ENCODE measurements at places on chromosomes 4 and X.

DNA sequence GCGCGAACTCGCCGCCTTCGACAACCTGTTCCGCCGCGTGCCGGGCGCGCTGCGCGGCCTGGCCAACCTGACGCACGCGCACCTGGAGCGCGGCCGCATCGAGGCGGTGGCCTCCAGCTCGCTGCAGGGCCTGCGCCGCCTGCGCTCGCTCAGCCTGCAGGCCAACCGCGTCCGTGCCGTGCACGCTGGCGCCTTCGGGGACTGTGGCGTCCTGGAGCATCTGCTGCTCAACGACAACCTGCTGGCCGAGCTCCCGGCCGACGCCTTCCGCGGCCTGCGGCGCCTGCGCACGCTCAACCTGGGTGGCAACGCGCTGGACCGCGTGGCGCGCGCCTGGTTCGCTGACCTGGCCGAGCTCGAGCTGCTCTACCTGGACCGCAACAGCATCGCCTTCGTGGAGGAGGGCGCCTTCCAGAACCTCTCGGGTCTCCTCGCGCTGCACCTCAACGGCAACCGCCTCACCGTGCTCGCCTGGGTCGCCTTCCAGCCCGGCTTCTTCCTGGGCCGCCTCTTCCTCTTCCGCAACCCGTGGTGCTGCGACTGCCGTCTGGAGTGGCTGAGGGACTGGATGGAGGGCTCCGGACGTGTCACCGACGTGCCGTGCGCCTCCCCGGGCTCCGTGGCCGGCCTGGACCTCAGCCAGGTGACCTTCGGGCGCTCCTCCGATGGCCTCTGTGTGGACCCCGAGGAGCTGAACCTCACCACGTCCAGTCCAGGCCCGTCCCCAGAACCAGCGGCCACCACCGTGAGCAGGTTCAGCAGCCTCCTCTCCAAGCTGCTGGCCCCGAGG is 27.0 kb downstream of the NYX start:
- no peak for ATAC-seq

DNA sequence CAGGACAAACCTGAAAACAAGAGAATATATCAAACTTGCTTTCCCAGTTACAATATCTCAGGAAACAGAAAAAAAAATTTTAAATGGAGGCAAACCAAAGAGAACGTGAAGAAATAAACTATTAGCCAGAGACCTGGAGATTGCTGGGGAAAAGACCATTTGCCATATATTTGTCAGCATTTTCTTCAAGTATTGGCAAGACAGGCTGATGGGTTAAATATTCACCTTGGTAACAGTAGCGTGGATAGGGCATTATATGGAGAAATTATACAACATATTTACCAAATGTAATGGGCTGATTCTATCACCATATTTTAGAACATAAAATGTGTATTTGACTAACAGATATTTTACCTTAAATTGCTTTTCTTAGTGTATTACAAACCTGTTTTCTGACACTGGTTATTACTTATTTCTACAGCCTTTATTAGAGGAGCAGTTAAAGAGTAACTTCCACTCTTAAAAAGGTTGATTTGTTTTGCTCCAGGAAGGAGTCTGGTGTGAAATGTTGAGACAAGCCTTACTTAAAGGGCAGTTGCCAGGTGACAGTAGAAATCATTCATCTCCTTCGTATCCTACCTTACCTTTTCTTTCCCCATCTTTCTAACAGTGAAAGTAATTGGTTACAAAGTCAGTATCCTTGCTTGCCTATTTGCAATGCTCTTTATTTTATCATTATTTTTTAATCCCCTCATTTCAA is 575.5 kb downstream of the GBA3 start:
- ATAC-seq: no peak

GRCh38 chr4:112854420-112854819 is 195.0 kb upstream of the ANK2 start:
- no peak for ATAC-seq

DNA sequence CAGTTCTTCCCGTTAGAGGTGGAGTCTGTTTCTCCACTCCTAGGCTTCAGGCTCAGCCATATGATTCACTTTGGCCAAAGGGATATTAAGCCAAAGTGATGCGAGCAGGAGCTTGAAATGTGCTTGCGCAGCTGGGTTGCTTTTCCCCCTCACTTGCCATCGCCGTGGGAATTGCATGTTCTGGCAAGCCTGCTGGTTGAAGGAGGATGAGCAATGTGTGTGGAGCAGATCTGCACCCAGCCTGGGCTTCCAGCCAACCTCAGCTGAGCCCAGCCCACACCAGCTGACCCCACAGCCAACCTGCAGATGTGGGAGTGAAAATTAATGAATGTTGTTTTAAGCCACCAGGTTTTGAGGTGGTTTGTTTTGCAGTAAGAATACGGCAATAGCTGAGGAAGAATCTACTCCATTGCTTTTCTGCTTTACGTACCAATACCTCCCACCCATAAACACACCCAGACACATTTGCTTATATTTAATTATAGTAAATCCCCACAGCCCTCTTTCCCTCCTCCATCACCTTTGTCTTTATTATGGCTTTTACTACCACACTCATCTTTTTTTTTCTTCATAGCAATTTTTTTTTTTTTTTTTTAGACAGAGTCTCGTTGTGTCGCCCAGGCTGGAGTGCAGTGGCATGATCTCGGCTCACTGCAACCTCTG is 132.8 kb upstream of the FUNDC1 start:
- no peak for ATAC-seq

DNA sequence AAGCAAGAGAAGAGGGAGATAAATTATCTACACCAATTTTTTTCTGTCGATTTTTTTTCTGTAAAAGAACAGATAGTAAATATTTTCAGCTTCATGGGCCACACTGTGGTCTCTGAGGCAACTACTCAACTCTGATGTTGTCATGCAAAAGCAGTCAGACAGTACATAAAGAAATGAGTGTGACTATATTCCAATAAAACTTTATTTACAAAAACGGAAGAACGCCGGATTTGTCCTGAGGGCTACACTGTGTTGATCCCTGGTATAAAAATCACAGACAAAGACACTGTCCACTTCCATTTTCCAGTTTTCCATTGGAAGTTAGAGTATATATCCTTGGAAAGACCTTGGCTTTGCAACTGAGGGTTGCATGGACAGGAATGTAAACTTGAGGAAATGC is 18.0 kb downstream of the GPR143 start:
- ATAC-seq: no peak

- ATAC-seq: no peak
Observed at GRCh38 chr4:188550296-188550695, 411.1 kb downstream of the TRIML1 start.

GRCh38 chr4:126756050-126756829 is 876.5 kb upstream of the INTU start:
- no peak for ATAC-seq

- ATAC-seq: no peak
Observed at GRCh38 chrX:3026074-3026815, 15.0 kb upstream of the ARSF start.

Measured in stimulated activated memory B cell treated with anti-CD40 and anti-IgM and Interleukin-4, amounts not matched to agents 10 μg/mL and 1 μg/mL and 100 μg/mL, for 72 hours (primary cell).